ENCODE measurements at places on chromosomes 5 and 9.

DNA sequence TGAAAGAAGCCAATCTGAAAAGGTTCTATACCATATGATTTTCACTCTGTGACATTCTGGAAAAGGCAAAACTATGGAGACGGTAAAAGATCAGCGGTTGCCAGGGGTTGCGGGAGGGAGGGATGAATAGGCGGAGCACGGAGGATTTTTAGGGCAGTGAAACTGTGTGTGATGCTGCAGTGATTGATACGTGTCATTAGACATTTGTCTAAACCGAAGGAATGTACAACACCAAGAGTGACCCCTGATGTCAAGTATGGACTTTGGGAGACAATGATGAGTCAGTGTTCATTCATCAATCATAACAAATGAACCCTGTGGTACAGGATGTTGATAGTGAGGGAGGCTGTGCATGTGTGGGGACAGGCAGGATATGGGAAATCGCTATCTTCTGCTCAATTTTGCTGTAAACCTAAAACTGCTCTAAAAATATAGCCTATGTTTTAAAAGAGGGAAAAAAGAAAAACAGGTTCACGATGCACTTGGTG, 34.4 kb downstream of the ERGIC1 start:
- DNase-seq, result no peak

GRCh38 chr5:59189472-59190244, 606.8 kb downstream of the RAB3C start:
- DNase-seq, result no peak

DNA sequence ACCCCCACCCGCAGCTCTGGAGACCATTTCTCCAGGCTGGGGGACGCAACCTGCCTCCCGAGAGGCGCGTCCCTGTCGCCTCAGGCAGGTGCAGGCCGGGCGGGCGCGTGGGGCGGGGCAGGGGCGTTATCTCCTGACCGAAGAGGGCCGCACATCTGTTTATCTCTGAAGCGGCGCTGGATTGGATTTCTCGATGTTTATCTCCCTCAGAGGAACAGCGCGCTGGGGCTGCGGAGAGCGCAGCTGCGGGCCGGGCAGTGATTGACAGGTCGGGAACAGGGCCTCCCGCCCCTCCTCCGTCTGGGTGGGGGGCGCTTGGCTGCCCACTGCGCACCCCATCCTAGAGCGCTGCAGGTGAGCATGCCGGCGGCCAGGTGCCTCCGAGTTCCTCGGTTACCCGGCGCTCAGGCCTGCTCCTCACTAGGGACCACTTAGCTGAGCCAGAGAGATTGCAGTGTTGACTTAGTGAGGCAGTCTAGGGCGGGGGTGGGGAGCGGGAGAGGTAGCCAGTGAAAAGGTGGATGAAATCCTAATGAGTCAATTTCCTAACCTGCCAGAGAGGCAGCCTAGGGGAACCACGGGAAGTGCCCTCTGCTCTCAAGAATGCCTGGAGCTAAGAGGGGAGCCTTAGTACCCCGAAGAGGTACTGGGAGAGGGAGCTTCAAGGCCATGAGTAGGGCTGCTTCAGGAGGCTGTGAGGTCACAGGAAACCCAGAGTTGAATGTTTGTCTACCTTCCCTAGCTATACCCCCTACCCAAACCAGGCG, 39.6 kb upstream of the TIFAB start:
- DNase-seq, result peak; percentile 97

DNA sequence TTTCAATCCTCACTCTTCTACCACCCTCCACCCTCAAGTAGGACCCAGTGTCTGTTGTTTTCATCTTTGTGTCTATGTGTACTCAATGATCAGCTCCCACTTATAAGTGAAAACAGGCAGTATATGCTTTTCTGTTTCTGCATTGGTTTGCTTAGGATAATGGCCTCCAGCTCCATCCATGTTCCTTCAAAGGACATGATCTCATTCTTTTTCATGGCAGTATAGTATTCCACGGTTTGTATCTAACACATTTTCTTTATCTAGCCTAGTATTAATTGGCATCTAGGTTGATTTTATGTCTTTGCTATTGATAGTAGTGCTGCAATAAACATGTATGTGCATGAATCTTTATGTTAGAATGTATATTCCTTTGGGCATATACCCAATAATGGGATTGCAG, 259.8 kb upstream of the KIF2A start:
- no peak for DNase-seq

- peak; percentile 79 for DNase-seq
Observed at GRCh38 chr5:152532714-152533113, 127.6 kb upstream of the NMUR2 start.

DNA sequence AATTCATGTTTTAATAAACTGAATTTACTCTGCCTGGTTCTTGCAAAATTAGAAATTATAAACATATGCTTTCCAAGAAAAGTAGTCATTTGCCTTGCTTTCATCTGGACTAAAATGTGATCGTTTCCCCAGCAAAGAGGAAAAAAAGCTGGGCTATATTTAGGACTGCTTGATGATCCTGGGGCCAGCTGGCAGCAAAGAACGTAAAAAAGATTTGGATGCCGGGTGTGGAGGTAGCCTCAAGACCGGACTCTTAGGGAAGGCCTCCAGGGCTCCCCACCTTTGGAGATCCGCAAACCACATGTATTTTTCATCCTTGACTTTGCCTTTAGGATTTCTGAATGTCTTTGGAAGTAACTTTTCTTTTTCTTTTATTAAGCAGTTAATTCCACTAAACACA, 156.1 kb upstream of the SEMA6A start:
- DNase-seq, result no peak

DNA sequence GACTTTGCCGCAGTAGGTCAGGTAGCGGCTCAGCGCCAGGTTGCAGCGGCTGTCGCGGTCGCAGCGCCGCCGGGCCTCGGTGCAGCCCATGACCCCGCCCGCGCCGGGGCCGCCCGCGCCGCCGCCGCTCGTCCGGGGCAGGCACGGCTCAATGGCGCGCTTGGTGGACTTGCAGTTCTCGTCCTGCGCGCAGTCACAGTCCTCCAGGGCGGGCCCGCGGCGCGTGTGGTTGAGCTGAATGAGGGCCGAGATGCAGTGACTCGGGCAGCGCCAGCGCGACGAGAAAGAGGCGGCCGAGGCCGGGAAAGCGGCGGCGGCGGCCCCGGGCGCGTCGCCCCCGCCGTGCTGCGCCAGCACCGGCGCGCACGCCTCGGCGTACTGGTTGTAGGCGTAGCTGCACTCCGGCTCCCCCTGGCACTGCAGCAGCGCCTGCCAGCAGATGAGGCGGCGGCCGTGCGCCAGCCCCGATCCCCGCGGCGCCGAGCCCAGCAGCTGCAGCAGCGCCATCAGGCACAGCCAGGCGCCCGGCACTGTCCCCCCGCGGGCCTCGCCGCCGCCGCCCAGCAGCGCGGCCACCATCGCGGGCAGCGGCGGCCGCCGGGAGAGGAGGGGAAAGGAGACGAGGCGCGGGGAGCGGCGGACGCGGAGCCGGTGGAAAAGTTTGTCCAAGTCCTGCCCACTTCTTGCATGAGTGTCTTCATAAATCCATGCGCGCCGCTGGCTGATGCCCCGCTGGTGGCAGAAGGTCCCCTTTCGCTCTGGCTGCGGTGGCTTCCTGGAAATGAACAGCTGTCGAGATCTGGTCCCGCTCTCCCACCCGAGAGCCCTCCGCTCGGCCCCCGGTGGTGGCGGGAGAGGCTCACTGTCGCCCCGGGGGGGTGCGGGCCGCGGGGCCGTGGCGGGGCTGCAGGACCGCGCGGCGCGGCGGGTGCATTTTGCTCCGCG, 833 bp downstream of the GAS1 start:
- peak; percentile 31 for DNase-seq

DNA sequence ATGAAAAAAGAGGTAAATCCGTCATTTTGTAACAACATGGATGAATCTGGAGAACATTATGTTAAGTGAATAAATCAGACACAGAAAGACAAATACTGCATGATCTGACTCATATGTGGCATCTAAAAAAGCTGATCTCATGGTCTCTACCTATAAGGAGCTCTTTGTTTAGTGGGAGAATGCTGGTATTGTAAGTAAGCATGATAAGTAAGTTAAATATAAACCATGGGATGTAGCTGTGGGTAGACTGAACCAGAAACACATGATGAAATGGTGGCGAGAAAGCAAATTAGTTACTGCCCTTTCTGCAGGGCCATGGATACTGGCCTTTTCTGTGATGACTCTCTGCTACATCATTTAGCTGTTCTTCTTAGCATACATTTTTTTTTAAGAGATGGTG, 66.4 kb upstream of the RUSC2 start:
- no peak for DNase-seq

- DNase-seq, result no peak
Observed at GRCh38 chr5:133967698-133968203, 674 bp downstream of the C5orf15 start.

- no peak for DNase-seq
Observed at GRCh38 chr5:178289438-178289837, 56.8 kb upstream of the PHYKPL start.

GRCh38 chr5:36606036-36606427, 374 bp upstream of the SLC1A3 start:
- no peak for DNase-seq

DNA sequence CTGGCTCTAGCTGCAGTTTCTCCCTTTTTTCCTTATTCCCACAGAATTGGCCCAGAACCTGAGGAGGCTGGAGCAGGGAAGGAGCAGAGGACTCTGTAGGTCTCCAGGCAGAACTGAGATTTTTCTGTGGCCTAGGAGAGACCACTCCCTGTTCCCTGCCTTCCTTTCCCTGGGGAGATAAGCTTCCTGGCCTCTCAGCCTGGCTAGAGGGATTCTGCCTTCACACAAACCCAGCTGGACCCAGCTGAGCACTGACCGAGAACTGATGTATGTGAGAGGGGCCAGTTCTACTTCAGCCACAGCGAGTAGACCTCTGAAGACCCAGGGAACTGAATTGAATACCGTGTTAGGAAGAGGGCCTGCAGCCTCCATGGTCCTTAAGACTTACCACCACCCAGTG, 48.0 kb downstream of the RUSC2 start:
- DNase-seq, result no peak

DNA sequence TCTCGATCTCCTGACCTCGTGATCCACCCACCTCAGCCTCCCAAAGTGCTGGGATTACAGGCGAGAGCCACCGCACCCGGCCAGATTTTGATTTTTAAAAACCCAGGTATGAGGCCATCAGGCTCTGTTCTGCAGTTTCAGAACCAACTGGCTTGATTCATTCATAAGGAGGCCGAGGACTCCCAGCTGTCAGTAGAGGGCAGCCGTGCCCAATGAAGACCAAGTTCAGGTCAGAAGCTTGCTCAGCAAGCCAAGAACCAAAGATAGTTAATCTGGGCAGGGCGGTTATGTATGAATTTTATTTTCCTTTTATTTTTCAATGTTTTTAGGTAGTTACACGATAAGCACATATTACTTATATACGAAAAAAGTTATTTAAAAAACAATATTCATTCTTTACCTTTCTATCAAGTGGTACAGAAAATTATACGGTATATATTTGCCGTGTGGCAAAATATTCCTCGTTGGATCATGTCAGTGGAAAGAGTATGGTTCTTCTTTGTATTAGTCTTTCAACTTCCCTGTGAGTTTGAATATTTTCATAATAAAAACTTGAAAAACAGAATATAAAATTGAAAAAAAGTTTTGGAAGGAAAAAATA, 18.0 kb downstream of the MGAT1 start:
- peak; percentile 55 for DNase-seq

DNA sequence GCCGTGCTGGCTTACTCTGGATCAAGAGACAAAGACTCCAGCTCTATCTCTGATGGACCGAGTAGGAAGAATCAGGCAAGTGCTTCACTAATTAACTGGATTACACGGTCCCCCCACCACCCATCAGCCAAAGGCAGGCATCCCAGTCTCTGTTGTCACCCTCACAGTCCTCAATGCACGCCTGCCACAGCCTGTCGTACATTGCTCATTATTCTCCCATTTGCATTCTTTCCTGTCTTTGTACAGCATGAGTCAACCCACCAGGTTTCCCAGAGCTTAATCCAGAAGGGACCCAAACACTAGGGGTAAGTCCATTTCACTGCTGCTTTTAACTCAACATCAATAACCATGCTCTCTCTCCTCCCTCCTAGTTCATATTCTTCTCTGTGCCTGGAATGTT, 44.4 kb downstream of the PCA3 start:
- DNase-seq, result no peak

GRCh38 chr9:79812507-79813257, 240.9 kb downstream of the TLE4 start:
- no peak for DNase-seq

GRCh38 chr9:4755026-4755609, 14.1 kb upstream of the AK3 start:
- no peak for DNase-seq

- peak; percentile 27 for DNase-seq
Observed at GRCh38 chr5:143023411-143024096, 253.4 kb downstream of the ARHGAP26 start.

DNA sequence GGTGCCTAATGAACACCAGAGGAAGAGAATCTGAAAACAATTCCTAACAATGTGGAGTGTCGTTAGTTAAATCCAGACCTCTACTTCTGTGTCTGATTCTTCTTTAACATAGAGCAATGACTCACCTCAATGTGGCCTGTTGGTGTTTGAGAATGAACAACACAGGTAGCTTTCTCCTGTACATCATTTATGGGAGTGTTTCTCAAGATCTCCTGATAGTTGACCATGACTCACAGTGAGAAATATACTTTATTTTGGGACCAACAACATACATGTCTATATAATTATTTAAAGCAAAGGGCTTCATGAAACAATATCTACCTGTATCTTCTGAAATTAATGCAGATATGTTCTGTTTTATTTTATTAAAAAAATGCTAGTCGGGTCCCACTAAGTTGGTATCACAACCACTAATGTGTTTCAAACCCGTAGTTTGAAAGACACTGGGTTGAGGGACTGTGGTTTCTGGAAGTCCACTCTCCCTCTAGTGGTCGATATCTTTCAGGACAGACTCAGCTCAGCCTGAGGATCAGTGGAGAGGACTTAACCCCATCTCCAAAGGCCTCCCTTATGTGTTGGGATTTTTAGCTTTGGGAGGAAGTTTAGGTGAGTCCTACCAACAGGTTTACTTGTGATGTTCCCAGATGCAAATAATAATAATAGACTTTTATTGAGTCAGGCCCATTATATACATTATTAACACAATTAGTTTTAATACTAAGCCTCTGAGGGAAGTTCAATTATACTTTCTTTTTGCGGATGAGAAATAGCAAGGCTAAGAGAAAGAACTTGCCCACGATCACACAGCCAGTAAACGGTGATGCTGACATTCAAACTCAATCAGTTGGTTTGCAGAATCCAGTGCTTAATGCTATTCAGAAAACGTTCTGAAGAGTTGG, 70.0 kb upstream of the KLF9 start:
- peak; percentile 32 for DNase-seq
